Endothelial cell of umbilical vein (primary cell): ENCODE measurements at places on chromosomes 7 and 10. TPM values are rescaled to one million over a fixed set of nuclear protein-coding genes. Genes with fewer than 3 reads are reported as not detected.

GRCh38 chr10:133104963-133105640, 17.4 kb downstream of the ADGRA1 start:
- no peaks in the 10 kb centered on the region for H3K27me3 ChIP-seq
- no peak for DNase-seq
- no peak overlapping the region for H3K4me3 ChIP-seq
- no peaks in the 10 kb centered on the region for H3K36me3 ChIP-seq

DNA sequence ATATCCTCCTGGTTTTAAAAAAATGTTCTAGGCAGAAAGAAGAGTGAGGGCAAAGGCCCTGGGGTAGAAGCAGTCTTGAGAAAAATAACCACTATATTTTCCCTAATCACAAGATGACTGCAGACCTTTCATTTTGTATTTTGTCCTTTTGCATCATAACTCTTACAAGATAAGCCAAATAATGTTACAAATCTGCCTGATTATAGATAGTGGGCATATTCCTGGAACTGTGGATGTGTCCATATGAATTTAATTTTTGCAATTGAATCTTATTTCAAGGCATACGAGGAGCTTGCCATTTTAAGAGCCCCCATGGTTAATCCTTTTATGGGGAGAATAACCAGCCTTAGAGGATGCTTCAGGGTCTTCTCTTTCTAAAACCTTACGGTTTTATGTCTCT, 102.7 kb downstream of the ADRA2A start:
- no peak overlapping the region for H3K27ac ChIP-seq
- H3K4me3 ChIP-seq = no peak overlapping the region

GRCh38 chr7:116524609-116525297, at the start of gene CAV1:
Gene CAV1 (plus strand): TSS chr7:116525036. CDS start chr7:116525063, 27 bp downstream.
- H3K36me3 ChIP-seq = peaks cover 8% of the 10 kb centered on the region
- H3K27ac ChIP-seq = peak within 1 kb of the TSS; percentile 97
- no peaks in the 10 kb centered on the region for H3K27me3 ChIP-seq
- H3K4me3 ChIP-seq = peak within 1 kb of the TSS; percentile 90
- peak; percentile 96 for DNase-seq

- H3K27ac ChIP-seq = no peak overlapping the region
- no peak for DNase-seq
- no peak overlapping the region for H3K4me3 ChIP-seq
- no peaks in the 10 kb centered on the region for H3K36me3 ChIP-seq
- H3K27me3 ChIP-seq = no peaks in the 10 kb centered on the region
Observed at GRCh38 chr7:20287317-20287716, 43.4 kb upstream of the ITGB8 start.

GRCh38 chr10:119438717-119439116, 103.8 kb downstream of the RGS10 start:
- DNase-seq = no peak
- no peak overlapping the region for H3K4me3 ChIP-seq
- no peaks in the 10 kb centered on the region for H3K4me1 ChIP-seq
- H3K36me3 ChIP-seq = no peaks in the 10 kb centered on the region
- no peak overlapping the region for H3K27ac ChIP-seq
- no peaks in the 10 kb centered on the region for H3K27me3 ChIP-seq

GRCh38 chr7:118478236-118478635, 253.7 kb downstream of the ANKRD7 start:
- no peaks in the 10 kb centered on the region for H3K36me3 ChIP-seq
- H3K27me3 ChIP-seq = no peaks in the 10 kb centered on the region
- H3K27ac ChIP-seq = no peak overlapping the region
- DNase-seq = no peak

GRCh38 chr10:89030791-89031190, 40.2 kb downstream of the FAS start:
- H3K4me1 ChIP-seq = peaks cover 19% of the 10 kb centered on the region
- no peaks in the 10 kb centered on the region for H3K36me3 ChIP-seq
- H3K27me3 ChIP-seq = no peaks in the 10 kb centered on the region
- no peak overlapping the region for H3K4me3 ChIP-seq
- DNase-seq = no peak

CFAP69 gene
- 2.9 and 4.4 TPM in 2 replicates for total RNA-seq

RELN gene
- total RNA-seq = 0.15 and 1.4 TPM in 2 replicates
